ENCODE measurements at places on chromosomes 13 and 19.

DNA sequence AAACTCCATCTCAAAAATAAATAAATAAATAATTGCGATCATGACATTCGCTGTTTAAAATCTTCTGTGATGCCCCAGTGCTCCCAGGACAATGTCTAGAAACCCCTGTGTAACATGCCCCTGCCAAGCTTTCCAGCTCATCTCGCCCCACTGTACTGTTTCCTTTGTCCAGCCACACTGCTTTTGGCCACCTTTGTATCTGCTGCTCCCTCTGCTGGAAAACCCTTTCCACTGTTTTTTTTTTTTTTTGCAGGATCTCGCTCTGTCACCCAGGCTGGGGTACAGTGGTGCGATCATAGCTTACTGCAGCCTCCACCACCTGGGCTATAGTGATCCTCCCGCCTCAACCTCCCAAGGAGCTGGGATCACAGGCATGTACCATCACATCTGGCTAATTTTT is 7.5 kb downstream of the PLAUR start:
- no peak for DNase-seq

GRCh38 chr13:44747179-44747578 is 171.0 kb upstream of the TSC22D1 start:
- no peak for DNase-seq

DNA sequence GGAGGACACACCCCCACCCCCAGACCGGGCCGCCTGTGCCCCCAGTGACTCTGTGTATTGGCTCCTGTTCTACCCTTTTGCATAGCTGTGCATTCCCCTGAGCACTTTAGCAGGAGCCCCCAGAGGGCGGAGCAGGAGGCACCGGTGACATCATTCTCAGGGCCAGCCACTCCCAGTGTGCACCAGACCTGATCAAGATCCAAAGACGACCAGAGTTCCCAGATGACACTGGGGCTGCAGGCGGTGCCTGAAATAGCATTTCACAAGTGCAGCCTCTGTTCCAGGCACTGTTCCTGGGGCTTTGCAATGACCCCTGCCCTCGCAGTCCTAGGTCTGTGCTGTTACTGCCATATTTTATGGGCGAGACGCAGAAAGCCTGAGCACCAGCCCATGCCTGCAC is 14.5 kb upstream of the PTPRS start:
- no peak for DNase-seq

- peak; percentile 82 for DNase-seq
Observed at GRCh38 chr19:58519087-58519354, 589 bp downstream of the ZBTB45 start.

- DNase-seq: peak; percentile 62
Observed at GRCh38 chr13:113851826-113852535, 11.9 kb downstream of the GAS6 start.

GRCh38 chr19:10655457-10656312 is 1.5 kb downstream of the ILF3 start:
- no peak for DNase-seq

DNA sequence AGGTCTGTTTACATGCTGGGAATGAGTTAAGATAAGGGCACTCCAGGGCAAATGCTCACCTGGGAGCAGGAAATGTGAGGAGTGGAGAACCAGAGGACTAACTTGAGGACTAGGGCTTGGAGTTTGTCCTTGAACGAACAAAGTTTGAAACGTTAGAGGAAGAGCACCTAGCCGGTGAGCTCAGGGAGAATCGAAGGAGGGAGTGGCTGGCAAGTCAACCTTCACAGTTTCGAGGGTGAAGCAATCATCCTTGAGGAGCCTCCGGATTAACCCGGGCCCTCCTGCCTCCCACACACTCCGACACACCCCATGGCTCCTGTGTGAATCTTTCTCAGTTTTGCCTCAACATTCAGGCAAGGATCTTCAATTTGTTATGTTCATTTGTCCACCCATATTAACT is 58.6 kb downstream of the LMO7 start:
- DNase-seq: no peak

DNA sequence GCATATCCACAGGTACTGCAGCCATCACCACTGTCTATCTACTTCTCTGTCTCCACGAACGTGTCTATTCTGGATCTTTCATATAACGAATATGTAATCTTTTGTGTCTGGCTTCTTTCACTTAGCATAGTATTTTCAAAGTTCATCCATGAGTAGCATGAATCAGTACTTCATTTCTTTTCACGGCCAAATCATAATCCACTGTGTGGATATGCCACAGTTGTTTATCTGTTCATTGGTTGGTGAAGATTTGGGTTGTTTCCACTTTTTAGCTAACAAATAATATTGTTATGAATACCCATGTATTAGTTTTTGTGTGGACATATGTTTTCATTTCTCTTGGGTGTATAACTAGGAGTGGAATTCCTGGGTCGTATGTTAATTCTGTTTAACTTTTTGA is 14.4 kb downstream of the RGCC start:
- DNase-seq: no peak

DNA sequence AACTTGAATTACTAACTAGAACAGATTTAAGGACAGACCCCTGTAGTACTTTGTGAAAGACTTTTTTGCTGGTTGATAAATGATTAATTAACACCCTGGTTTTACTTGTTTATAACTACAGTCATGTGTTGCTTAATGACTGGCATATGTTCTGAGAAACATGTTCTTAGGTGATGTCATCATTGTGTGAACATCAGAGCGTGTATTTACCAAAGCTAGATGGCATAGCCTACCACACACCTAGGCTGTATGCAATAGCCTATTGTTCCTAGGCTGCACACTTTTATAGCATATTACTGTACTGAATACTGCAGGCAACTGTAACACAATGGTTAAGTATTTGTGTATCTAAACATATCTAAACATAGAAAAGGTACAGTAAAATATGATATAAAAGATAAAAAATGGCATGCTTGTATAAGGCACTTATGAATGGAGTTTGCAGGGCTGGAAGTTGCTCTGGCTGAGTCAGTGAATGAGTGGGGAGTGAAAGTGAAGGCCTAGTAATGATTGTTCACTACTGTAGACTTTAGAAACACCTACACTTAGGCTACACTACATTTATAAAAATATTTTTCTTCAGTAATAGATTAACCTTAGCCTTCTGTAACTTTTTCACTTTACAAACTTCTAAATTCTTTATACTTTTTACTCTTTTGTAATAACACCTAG is 260.3 kb downstream of the KCNRG start:
- no peak for DNase-seq

DNA sequence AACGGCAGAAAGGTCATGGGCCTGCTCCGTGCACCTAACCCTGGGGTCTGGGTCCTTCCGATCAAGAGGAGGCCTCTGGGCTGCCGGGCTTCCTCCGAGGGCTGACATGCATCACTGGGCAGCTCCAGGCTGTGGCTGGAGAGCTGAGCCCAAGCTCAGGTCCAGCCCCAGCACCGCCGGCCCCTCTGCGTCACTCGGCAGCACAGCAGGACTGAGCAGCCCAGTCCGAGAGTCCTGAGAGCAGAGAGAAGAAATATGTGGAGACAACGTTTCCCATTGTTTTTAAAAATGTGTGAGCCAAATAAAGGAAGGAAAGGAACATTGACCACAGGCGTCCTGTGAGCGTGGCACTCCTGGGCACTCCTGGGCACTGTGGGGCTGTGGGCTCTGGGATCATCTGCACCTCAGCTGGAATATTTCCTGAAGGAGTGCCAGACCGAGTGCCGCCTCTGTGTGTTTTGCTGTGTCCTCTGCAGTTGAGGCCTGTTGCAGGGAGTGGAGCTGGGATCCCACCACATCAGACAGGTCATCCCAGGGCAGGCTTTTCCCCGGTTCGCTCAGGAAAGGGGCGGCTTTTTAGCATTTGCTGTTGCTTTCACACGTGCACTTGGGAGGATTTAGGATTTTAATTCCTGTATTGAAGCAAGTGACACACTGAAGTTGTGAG is 37.8 kb upstream of the TFDP1 start:
- DNase-seq: peak; percentile 73

DNA sequence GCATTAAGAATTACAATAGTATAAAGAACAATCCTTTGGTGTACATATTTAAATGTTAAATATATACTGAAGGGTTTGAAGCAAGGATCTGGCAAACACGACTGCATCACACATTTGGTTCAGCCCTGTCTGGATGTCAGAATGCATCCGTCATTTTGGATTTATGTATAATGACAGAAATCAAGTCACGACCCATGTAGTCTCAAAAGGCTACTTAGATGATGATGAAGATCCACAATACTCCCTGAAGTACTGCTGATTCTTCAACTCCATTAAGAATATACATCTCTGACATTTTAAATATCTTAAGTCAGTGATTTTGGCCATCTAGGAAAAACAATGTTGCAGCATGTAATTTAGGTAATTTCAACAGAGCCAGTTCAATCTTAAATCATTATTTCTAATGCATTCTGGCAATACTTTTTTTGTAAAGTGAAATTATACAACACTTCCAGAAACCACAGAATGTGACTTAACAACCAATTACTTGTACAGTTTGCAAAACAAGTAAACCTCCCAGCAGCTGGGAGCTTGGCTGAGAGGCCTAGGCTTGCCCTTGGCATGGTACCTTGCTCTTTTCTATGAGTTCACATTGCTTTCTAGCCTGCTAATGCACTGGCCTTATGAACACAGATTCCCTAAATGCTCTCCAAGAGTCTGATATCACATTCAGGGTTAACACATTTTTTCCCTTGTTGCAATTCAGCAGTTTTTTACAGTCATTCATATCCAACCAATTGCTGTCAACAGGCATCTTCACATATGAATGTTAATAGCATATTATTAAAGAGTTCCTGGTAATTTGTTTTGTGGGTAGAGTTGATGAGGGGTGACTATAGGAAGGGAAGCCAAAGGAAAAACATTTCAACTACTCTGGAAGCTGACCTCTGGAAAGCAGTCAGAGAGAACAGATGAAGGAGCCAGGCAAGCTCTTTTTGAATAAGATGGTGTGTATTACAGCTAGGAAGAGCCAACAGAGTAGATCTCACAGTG is 175.2 kb downstream of the ENOX1 start:
- no peak for DNase-seq

DNA sequence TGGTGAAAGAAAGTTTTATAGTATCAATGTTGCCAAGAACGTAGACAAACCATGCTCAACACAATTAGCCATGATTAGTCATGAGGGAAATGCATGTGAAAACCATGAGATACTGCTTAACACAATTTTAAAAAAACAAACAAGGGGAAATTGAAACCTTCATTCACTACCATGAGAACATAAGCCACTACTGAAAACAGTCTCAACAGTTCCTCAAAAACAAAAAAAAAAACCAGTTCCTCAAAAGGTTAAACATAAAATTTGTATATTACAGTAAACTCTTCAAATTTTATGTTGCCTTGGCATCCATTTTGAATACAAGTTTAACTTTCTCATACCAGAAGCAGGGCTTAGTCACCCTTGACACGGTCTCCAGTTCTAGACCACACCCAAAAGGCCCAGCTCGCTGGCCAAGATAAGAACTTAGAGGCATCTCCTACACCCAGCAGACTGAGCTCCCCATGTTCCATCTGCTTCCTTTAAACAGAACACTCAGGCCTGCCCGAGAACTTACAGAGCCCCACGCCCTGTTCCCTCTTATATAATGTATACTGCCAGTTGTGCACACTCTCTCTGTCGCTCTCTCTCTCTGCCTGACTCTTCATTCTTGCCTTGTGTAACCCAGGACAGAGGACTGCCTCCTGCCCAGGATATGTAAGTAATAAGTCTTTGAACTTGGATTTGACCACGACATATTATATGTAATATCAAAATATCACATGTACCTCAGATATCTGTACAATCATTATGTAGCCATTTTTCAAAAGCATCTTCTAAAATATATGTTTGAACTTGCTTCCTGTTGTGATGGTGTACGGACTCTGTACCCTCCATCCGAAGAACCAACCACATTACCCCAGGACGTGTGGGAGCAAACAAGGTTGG is 67.4 kb downstream of the STK24 start:
- peak; percentile 81 for DNase-seq

DNA sequence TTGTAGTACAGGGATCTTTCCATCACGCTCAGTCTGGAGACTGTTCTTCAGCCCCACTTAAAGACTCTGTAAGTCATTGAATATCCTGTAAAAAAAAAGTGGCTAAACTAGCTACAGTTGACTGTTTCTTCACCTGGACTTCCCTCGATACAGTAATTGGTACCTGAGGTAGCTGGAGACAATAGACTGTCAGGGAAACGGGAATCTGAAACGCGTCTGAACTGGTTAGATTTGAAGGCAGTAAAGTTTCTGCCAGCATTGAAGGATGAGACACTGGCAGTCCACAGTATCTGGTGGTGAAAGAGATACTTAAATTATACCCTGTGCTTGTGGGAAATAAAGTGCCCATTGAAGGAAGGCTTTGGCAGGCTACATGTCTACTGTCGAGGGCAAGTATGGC is 550.5 kb downstream of the IRS2 start:
- no peak for DNase-seq

- peak; percentile 58 for DNase-seq
Observed at GRCh38 chr13:94154367-94154766, 325.1 kb downstream of the DCT start.

DNA sequence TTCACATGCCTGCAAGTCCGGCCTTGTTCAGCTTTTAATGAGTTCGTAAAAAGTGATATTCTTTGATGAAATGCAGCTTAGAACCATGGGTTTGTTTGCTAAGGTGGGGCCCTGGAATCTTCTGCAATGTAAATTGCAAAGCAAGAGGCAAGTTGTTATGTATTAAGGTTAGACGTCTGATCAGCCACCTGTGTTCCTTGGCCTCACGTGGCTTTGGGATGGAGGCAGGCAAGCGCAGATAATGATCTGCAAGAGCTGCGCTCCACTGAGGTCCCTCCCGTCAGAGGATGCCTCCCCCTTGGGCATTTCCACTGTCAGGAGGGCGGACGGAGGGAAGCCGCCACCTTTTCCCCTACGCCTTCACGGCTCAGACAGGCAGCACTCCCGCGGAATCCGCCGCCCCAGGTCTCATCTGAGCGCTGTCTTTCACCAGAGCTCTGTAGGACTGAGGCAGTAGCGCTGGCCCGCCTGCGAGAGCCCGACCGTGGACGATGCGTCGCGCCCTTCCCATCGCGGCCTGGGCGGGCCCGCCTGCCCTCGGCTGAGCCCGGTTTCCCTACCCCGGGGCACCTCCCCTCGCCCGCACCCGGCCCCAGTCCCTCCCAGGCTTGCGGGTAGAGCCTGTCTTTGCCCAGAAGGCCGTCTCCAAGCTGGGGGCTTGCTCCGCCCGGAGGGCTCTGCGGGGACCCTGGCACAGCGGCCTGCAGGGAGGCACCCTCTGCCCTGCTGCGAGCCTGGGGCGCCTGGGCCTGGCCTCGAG is 110.9 kb downstream of the CRYL1 start:
- DNase-seq: no peak

- DNase-seq: no peak
Observed at GRCh38 chr19:13484166-13484565, 22.1 kb downstream of the CACNA1A start.

- no peak for DNase-seq
Observed at GRCh38 chr13:25946321-25946720, 105.5 kb downstream of the SHISA2 start.

DNA sequence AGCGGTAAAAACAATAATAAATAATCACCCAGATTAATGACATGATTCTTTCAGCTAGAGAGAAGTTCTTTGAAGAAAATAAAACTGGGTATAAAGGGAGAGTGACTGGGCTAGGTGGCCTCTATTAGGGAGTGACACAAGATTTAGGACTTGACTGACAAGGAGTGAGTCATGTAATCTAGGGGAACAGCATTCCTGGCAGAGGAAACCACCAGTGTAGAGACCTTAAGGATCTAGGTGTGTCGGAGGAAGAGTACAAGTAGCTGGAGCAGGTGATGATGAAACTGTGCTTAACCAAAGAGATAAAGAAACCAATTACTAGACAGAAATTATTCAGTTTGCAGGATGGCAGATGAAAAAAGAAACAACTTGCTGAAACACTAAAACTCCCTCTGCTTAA is 248.0 kb downstream of the RFC3 start:
- no peak for DNase-seq

Measured in aorta (tissue), 5 donors.